ENCODE measurements at places on chromosomes 7 and 10.

- no peak for DNase-seq
Observed at GRCh38 chr10:114507449-114507848, 103.1 kb upstream of the AFAP1L2 start.

GRCh38 chr7:82029236-82029913, 259.5 kb upstream of the HGF start:
- no peak for DNase-seq

GRCh38 chr10:67596641-67597040, 99.4 kb downstream of the CTNNA3 start:
- no peak for DNase-seq

DNA sequence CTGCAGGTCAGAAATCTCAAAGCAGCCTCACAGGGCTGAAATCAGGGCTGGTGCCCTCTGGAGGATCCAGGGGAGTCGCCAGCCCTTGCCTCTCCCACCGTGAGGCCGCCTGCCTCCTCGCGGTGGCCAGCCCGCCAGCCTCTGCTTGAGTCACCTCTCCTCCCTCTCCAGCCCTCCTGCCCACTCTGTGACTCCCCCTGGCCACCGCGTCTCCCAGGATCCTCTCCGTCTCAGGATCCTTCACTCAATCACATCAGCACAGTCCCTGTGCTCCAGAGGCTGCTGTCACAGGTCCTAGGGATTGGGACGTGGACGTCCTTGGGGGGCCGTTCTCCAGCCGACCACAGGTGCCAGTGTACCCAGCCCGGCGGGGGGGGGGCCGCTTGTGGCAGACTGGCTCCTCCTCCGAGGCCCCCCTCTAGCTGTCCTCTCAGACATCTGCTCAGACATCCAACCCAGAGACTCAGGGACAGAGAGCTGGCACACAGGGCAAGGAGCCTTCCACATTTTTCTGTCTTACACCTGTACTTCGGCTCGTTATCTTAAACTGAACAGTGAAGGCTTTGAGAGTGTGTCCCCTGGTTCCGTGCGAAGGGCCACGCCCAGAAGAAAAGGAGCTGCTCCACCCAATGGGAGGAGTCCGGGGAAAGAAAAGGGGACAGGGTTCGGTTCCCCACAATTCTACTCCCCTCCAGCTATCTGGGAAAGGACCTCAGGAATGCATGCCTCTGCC, 9.4 kb upstream of the PPP2R2D start:
- no peak for DNase-seq

GRCh38 chr10:77109351-77109994, 528.1 kb downstream of the KCNMA1 start:
- no peak for DNase-seq

DNA sequence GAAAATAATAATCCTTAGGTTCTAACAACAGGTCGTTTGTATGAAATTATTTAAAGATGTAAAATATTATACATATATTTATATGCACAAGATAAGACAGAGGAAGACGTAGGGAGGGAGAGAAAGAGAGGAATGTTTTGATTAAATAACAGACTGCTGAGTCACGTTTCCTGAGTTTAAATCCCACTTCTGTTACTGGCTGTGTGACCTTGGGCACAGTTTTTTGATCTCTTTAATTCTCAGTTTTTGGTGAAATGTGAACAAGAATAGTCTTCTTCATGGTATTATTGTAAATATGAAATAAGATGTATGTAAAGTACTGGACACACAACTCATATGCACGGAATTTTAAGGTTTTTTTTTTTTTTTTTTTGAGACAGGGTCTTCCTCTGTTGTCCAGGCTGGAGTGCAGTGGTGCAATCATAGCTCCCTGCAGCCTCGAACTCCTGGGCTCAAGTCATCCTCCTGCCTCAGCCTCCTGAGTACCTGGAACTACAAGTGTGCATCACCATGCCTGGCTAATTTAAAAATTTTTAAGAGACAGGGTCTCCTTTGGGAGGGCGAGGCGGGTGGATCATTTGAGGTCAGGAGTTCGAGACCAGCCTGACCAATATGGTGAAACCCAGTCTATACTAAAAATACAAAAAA, 42.6 kb downstream of the BAMBI start:
- DNase-seq, result no peak
